ENCODE measurements at places on chromosomes 11 and 22.

DNA sequence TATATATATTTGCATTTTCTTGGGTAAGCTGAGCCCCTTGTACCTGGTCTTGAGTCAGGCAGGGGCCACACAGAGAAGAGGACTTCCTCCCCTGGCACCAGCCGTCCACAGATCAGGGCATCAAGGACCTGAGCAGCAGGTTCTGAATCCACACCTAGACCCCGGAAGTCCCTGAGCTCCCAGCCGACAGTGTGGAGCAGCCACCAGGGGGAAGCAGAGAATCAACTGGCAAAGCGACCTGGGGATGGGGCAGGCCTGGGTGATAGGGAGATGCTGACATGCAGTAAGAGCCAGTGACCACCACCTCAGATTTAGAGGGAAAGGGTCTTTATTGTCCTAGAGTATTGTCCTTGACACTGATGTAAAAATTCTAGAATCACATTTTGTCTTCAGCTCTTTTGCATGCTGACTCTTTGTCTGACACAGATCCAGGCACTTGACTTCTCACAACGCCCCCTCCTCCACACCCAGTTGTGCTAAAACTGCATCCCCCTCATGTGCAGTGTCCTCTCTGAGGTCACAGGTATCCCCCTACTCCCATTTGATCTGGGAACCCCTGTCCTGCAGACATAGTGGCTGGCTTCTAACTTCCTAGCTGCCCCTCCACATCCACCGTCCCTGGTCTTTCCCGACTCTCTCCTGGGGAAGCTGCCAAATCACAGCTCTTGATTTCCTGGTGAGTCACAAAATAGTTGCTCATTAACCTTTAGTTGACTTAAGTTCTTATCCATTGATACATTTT, 109.3 kb downstream of the GGTLC2 start:
- DNase-seq: no peak

- DNase-seq: no peak
Measured at GRCh38 chr11:66970371-66970806, 4.7 kb upstream of the C11orf86 start.

DNA sequence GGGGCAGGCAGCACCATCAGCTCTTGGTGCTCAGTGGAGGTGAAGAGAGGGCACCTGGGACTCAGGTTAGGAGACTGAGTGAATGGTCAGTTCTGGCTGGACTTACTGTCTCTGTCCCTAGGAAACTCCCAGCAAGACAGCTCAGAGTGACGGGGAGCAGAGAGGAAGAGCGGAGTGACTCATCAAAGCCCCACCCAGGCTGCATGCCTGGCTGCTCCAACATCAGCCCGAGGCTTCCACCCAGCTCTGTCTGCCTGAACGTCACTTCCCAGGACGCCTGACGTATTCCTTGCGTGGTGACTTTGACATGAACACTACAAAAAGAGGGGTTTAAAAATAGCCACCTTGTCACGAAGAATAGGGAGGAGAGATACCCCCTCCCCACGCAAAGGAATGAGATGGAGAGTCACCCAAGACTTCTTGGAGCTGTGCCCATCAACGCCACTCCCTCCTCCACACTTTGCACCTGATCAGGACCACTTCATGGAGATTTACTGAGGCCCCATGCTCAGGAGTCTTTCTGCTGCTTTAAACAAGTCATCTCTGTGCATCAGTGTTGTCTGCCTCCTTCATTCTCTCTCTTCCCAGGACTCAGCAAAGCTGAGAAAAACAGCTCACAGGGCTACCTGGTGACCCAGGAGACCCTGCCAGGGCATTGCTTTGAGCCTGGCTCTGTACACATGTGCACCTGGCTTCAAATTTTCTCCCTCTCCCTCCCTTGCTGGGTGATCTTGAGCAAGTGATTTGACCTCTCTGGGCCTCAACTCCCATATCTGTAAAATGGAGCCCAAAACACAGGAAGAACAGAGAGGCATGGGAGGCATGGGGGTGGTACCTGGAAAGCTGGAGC, 83.1 kb downstream of the MN1 start:
- no peak for DNase-seq

DNA sequence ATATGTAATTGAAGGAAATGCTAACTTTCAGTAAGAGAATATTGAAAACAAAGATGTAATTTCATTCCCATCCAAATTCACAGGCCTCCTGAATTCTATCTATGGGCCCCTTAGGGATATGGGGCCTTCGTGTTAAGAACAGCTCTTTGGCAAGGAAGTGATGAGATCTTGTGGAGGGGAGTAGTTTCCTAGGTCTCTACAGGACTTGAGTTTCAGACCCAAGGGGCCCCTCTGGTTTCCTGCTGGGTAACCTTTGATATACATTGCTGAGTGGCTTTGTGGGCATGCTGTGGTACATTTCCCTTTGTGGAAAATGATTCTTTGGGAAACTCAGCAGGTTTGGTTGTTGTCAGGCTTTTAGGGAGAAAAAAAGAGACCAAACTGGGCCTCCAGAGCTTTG, 6.2 kb downstream of the STIM1 start:
- DNase-seq: no peak

GRCh38 chr11:66333896-66334604, 2.2 kb downstream of the RIN1 start:
- DNase-seq: no peak

DNA sequence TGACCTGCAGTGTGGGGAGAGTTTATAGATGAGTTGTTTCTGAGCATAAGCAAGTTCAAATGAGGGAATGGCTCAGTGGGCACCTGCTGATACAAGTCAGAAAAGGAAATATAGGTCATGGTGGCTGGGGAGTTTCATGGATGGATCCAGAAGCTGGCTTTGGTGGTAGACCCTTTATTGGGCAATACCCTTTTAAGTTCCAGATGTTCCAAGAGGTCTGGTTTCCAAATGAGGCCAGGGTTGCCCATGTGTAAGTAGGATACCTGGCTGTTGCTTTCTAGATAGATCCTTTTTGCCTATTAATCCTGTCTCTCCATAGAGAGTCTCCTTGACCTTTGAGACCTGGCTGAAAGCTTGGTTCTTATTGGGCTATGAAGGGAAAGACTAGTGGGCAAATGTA, 2.2 kb downstream of the STIM1 start:
- no peak for DNase-seq

DNA sequence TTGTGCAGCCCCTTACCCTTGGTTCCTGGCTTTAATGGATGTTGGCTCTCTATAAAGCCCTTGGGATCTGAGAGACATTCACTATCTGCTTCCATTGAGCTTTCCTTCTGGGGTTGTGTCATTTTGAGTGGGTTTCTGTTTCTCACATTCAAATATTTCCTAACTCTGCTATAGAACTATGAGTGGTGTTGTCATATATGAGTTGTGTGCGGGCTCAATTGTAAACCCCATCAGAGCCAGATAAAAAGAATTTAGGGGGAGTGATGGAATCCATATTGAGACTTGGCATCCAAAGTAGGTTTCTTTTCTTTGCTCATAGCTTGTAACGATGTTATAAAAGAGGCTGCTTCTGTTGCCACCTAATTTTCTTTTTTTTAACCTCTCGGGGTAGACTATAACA, 41.8 kb upstream of the SPON1 start:
- DNase-seq: no peak

GRCh38 chr11:100578831-100579311, 108.2 kb upstream of the ARHGAP42 start:
- no peak for DNase-seq

DNA sequence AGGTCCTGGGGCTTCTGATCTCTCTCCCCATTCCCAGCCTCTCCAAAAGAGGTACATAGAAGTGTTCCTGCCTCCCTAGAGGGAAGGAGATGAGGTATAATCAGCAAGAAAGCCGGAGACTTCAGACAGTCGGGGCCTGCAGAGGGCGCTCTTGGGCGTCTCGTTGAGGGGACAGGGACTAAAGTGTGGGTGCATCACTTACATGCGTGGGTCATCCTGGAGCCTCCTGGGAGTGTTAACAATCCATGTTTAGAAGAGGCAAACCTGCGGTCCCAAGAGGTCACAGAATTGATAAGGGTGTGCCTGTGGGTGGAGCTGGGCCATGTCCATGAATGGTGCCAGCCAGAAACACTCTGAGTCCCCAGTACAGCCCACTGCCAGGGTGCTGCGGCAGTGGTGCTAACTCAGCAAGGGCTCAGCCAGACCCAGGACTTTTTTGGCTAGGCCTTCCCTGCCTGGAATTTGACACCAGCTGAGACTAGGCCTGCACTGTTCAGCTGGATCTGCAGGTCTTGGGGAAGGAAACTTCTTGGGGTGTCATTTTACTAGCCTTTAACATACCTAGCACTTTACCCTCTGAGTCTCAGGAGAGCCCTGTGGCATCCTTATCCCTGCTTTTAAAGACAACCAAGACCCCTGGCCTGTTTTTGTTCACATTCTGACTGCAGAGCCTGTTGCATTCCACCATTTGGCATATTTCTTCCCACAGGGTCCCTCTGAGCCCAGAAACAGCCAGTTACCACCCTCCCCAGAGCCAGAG, 5.5 kb downstream of the YDJC start:
- no peak for DNase-seq

DNA sequence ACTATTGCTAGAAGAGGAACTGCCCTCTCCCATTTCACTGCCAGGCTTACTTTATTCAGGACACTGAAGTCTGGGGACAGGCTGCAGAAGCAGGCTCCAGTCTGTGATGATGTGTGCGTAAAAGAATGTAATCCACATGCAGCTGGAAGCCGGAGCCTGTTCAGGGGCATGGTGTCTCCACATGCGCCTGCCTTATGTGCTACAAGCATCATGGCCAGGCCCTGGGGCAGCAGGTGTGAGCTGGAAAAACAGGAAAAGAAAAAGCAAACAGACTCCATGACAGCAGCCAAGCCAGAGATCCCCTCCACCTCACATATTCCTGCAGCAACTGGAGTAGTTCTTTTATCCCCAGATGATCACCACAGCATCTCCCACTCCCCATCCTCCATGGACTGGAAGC, 33.4 kb downstream of the ARFGAP2 start:
- DNase-seq: no peak

DNA sequence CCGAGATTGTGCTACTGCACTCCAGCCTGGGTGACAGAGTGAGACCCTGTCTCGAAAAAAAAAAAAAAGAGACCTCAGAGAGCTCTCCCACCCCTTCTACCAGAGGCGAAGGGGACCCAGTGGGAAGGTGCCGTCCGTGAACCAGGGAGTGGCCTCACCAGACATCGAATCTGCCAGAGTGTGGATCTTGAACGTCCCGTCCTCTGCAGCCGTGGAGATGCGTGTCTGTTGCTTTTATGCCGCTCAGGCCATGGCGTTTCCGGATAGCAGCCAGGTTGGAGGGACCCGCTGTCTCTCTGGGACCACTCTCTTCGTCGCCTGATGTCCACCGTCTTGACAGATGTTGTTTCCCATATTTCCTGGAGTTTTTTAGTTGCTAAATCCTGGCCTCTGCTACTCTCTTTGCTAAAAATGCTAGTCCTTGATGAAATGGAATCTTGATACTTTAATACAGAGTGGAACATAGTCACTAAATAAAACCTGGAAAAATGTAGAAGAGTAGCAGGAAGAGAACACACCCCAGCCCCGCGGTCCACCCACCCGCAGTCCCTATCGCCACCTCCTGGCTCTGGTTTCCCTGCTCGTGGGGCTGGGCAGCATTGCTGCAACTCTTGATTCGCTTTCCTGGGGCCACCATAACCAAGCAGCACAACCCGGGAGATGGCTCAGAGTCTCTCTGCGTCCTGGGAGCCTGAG, 12.0 kb upstream of the MUC6 start:
- no peak for DNase-seq

DNA sequence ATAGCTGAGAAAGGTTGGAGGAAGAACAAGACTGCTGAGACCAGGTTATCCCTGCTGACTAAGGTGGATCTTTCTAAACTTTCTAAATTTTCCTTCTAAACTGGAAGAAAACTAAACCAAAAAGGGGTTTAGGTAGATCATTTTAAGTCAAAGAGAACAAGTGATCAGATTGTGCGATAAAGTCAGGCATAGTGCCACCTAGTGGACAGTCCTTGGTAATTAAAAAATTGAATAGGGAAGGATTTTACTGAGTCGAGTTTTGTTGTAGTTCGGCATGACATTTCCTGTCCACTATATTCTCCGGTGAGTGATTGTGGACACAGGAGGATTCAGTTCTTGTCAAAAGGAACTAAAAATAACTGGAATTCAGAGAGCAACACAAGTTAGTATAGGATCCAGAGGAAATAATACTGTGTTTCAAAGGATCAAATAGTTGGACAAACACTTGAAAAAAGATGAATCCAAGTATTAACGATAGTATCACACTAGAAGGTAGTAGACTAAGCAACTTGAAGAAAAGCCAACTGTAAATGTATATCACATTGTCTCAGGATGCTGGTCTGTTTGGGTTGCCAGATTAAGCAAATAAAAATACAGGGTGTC, 1236.4 kb downstream of the FAM181B start:
- no peak for DNase-seq

DNA sequence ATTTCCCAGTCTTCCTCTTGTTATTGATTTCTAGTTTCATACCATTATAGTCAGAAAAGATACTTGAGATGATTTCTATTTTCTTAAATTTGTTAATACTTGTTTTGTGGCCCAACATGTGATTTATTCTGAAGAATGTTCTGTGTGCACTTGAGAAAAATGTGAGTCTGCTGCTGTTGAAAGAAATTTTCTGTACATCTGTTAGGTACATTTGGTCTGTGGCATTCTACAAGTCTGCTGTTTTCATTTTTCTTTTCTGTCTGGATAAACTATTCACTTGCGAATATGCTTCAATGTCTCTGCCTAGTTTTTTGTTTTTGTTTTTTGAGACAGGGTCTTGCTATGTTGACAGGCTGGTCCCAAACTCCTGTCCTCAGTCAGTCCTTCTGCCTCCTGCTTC, 26.4 kb upstream of the LUZP2 start:
- DNase-seq: no peak

GRCh38 chr22:30088468-30088867, 8.2 kb downstream of the HORMAD2 start:
- no peak for DNase-seq

DNA sequence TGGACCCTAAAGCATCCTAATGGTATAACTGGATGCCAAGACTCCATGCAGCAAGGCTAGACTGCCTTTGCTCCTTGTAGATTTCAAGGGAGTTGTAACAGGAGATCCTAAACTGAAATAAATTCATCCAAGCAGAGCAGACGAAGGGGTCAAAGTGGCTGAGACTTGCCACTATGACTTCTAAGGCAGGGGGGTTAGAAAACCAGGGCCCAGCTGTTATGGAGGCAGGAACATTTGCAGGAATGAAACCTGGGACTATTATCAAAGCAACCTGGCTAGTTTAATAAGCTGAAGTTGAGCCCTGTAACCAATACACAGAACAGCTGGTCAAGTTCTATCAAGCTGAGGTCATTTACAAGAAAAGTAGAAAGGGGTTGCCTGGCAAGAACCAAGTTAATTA, 122.2 kb upstream of the TRPC6 start:
- DNase-seq: no peak

- no peak for DNase-seq
Measured at GRCh38 chr22:43971112-43971511, 15.9 kb downstream of the SAMM50 start.

- DNase-seq: no peak
Measured at GRCh38 chr22:42428760-42429159, 3.4 kb downstream of the NFAM1 start.

DNA sequence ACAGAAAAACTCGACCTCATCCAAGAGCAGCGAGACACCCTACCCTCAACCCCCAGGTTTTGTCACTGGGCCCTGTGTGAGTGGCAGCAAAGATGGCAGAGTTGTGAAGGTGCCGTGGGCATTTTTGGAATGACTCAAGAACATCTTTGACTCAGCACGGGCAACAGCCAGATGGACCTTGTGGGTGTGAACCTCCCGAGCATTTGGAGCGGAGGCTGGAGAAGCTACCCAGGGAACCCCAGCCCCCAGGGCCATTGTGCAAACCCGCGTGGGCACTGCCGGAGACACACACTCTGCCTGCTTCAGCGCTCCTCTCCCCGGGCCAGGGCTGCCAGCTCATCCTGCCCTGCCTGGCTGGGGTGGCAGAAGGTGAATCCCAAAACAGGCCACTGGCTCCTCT, 66.1 kb downstream of the PANX1 start:
- DNase-seq: no peak

GRCh38 chr22:22392131-22392530, 116.4 kb downstream of the ZNF280B start:
- DNase-seq: no peak
